ENCODE measurements at places on chromosomes 13 and 19.
A peak's percentile ranks its signal among the peaks of the same experiment; 100 is the strongest.

DNA sequence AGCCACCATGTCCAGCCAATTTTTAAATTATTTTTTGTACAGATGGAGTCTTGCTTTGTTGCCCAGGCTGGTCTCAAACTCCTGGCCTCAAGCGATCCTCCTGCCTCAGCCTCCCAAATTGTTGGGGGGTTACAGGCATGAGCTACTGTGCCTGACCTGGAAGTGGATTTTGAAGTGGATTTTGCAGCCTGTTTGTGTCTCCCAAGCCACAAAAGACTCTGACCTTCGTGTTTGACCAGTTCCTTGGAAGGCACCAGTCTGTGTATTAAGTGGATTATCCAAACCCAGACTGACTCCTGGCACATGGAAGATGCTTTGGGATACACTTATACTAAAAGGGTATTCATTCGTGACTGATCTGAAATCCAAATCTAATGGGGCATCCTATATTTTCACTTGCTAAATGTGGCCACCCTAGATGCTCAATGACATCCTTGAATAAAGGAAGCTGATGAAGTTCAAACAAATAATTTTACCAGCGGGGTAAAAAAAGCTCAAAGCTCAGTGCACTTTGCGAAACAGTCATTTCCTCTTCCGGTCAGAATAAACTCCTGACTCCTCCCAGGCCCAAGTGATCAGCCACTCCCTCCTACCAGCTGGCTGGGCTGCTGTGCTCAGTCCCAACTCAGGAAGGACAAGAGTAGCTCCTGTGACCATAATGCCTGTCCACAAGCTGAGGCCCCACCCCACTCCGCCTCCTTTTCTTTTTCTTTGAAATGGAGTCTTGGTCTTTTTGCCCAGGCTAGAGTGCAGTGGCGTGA lies 32.6 kb upstream of the GATAD2A start:
- DNase-seq: no peak

DNA sequence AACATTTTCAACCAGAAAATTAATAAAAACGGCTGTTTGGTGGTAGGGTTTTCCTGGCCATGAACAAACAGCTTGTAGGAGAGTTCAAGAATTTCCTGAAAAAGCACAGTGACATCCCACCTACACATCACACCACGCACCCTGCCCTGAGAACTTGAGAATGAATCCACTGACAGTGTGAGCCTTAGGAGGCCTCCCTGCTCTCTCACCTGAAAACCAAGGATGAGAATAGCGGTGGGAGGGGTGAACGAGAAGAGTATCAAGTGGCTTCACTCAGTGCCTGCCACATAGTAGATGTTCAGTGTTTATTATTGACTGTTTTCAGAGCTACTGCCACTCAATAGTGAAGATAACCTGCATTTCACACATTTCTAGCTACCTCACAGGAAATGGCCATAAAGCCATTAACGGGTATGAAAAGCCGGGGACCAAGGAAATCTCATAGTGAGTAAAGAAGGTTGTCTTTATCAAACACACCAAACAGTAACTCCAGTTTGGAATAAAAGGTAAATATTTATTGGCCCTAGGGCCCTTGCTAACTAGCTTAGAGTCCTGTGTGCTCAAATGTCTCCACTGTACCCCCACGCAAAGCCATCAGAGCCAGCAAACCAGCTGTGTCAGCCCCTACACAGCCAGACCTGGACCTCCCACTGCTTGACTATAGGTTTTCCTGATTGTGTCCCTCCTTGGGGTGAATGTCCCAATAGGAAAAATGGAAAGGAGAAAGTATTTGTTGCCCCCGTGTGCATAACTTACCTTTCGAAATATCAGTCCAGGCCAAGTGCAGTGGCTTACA lies 40.6 kb downstream of the TPT1 start:
- no peak for DNase-seq

DNA sequence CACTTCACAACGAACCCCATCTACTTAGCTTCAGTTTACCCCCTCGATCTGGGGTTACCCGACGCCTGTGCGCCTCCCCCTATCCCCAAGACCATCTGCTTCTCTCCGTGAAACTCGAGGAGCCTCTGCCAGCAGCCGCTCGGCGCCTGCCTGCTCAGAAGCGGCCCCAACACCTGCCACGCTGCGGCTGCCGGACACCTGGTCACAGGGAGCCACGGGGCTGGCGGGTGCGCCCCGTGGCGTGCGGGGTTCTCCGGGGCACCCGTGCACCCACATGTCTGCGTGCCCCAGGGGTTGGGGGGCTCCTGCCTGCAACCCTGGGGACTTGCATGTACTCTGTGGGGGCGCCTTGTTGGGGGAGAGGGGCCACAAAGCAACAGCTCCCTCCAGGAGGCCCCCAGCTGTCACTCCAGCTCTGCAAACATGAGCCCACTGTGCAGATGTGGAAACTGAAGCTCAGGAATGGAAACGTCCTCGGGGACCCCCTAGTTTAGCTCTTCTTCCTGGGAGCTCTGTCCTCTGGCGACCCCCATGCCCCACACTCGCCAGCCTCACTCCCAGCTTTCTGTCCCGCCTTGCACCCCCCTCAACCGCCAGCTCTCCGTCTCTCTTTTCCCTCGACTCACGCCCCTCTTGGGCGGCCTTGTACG lies 7.0 kb upstream of the SEMA6B start:
- no peak for DNase-seq

DNA sequence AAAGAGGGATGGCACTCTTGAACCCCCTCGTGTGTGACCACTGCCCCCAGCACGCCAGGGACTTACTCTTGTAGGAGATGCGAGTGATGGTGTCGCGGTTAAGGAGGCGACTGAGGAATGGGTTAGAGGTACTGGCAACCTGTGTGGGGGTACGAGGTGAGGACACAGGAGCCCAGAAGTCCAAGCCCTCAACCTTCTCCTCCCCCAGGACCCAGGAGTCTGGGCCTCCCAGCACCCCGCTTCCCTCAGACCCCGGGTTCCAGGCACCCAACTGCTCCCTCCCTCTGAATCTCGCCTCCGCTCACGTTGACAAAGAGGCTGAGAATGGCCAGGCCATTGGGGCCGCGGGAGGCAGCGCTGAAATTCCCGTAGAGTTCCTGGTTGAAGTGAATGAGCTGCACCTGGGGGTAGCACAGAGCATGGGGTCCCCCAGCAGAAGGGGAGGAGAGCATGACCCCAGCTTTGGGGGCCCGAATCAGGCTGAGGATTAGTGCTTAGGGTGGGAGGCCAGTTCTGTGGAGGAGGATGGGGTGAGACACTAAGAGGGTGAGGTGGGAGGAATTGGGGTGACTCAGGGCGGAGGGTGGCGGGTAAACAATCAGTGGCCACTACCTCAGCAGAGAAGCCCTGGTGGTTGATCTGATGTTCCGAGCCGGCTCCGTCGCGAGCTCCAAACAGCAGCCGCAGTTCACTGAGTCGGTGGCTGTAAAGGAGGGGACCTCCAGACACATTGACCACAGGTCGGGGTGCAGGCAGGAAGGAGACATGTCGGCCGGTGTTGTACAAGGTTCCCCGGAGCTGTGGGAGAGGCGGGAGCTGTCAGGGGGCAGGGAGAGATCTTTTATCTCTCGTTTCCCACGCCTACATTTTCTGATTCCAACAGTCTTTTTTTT lies 2.5 kb upstream of the DBP start:
- DNase-seq: no peak

DNA sequence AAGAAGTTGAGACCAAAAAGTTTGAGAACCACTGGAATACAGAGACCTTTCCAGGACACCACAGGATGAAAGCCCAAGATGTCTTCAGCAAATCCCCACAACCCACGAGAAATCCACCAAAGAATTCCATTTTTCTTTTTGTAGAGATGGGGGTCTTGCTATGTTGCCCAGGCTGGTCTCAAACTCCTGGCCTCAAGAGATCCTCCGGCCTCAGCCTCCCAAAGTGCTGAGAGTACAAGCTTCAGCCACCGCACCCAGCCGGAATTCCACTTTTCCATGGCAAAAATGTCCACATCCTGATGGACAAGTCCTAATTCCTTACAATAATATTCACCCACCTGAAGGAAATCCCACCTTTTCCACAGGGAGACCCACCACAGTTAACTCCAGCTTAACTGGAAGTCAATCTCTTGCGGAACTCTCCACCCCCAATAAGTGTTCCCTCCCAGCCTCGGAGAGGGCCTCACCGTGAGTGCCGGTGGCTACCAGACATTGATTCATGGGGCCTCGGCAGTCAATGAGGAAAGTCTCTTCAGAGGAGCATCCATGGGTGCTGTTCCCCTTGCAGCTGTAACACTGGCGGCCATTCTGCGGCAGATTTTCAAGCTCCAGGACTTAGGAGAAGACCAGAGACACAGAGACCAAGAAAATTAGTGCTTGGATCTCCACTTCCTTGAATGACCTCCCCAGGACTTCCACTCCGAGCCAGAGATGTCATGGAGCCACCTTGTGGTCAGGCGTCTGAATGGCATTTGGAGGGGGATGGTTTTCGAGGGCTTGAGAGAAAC lies 12.3 kb upstream of the CADM4 start:
- DNase-seq: peak; percentile 22

DNA sequence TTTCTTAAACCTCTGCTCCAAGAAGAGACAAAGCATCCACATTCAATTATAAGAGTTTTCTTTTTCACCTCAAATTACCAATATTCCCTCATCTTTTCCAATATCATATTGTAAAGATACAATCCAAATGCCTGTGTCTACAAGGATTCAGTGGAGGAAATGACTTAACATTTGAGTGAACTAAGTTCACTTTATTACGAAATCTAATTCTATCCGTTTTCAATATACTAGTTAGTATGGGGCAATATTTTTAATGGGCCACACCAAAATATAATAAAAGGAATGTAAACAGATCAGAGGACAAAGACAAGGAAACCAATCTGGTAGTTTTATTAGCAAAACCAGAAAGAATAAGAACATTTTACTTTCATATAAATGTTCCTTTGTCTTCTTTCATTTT lies 136.0 kb downstream of the DCLK1 start:
- DNase-seq: no peak
